ENCODE measurements at places on chromosomes 12 and 14.

DNA sequence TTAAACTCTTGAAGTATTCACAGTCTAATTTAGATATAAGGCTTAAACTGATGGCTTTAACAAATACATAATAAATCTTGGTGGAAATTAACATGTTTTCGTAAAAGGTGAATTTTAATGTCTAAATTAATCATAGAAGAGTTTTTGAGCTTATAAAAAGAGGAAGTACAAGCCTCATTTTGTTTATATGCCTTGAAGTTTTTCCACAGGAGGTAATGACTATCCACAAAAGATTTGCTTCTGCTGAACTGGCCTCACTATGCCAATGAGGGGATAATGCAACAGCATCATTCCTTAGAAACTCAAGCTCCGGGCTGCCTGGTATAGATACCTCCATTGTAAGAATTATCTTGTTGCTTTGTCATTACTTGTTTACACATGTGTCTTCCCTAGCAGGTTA lies 175.6 kb downstream of the DUSP6 start:
- DNase-seq, result no peak

- DNase-seq, result no peak
Measured at GRCh38 chr14:41457393-41457792, 149.3 kb upstream of the LRFN5 start.

GRCh38 chr14:58565832-58566231 lies 71.9 kb upstream of the DACT1 start:
- DNase-seq, result no peak

DNA sequence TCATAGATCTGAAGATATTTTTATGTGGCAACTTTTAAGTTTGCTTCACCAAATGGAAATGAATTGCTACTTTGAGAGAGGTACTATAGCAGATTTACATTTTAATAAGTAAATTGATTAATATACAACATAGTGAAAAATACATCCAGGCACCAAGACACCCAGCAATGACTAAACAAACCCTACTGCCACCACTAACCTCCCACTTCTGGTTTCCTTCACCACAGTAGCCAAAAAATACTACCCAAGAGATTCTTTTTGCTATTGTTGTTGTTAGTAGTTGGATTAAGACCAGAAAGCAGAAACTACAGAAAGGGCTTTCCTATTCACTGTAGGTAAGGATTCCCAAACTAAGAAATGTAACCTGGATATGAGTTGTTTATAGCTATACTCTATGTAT lies 54.1 kb downstream of the COCH start:
- no peak for DNase-seq

GRCh38 chr12:63931703-63932102 lies 87.2 kb downstream of the SRGAP1 start:
- no peak for DNase-seq

DNA sequence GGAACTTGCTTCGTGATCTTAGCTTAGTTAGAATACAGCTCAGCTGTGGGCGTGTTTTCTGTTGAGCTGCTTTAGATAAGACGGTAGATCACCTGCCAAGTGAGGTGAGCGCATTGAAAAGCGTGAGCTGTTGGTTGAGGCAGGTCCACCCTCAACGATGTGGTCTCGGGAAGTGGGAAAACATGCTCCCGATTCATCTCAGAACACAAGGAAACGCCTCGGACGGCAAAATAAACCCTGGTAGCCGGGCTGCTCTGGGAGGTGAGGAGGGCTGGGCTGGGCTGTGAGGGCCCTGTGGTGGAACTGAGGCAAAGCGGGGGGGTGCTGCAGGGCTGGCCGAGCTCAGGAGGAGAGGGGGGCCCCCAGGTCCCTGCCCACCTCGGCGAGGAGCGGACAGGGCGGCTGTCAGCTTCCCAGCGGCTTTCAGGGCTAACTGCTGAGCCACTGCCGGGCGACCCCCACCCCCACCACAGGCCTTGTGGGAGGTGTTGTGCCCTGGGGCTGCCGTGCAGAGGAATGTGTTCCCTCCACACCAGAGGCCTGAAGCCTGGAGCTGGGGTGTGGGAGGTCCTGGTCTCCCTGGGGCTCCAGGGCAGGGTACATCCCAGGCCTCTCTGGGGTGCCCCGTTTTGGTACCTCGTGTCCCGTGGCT lies 30.7 kb downstream of the NOC4L start:
- DNase-seq, result no peak

- no peak for DNase-seq
Measured at GRCh38 chr14:25607192-25607591, 557.2 kb upstream of the STXBP6 start.

- no peak for DNase-seq
Measured at GRCh38 chr12:57753756-57754337, 1.1 kb upstream of the MARCHF9 start.

- no peak for DNase-seq
Measured at GRCh38 chr12:121791671-121792551, 1.6 kb downstream of the RHOF start.

- DNase-seq, result no peak
Measured at GRCh38 chr12:94768398-94769046, 118.2 kb upstream of the TMCC3 start.

GRCh38 chr12:103130564-103130963 lies 173.1 kb downstream of the ASCL1 start:
- no peak for DNase-seq

GRCh38 chr12:98424726-98425401 lies 90.5 kb upstream of the TMPO start:
- no peak for DNase-seq

DNA sequence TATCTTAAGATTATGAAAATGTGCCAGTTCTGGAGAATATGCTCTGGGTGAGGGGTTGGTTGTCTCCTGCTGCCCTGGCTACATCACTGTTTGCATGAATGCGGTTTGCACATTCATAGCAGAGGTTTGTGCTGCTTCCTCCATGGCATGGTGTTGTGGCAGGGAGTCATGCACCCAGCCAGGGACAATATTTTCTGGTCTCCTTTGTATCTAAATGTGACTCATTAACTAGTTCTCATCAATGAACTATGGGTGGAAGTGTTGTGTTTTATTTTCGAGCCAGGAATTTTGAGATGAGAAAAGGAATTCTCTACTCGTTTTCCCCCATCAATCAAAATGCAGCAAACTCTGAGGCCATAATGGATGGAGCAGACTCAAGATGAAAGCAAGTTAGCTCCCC lies 527.3 kb downstream of the SNAPC1 start:
- DNase-seq, result no peak

- DNase-seq, result no peak
Measured at GRCh38 chr12:39780913-39781446, 161.4 kb upstream of the ABCD2 start.

DNA sequence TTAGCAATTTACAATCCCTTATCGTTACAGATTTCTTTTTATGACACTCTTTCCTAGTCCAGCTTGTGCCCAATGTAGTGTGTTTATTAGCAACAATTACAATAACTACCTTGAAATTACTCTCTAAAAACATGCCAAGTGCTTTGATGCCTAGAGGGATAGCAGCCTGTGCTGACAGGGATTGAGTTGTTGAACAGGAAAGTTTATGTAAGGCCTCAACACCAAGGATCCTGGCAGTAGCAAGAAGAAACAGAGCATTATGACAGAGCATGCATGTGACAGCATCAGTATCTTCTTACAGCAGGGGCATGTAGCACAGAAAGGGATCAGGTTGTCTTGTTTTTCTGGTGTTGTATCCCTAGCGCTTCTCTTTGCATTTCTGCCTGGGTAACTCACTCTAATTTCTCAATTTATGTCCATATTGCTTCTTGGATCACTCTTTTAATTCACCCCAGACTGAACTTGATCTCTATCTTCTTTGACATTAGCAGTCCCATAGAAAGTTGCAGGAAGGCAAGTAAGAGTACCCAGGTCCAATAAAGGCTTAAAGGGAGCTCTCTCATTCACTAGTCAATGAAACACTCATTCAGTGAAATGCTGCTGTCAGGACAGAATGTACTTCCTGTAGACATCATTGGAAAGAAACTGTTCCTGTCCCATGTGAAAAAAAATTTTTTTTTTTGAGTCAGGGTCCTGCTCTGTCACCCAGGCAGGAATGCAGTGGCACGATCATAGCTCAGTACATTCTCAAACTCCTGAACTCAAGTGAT lies 220.0 kb upstream of the GRIP1 start:
- DNase-seq, result no peak

GRCh38 chr14:23895480-23895879 lies 58.1 kb upstream of the DHRS4 start:
- no peak for DNase-seq

GRCh38 chr14:39319381-39319780 lies 85.7 kb downstream of the MIA2 start:
- DNase-seq, result no peak

DNA sequence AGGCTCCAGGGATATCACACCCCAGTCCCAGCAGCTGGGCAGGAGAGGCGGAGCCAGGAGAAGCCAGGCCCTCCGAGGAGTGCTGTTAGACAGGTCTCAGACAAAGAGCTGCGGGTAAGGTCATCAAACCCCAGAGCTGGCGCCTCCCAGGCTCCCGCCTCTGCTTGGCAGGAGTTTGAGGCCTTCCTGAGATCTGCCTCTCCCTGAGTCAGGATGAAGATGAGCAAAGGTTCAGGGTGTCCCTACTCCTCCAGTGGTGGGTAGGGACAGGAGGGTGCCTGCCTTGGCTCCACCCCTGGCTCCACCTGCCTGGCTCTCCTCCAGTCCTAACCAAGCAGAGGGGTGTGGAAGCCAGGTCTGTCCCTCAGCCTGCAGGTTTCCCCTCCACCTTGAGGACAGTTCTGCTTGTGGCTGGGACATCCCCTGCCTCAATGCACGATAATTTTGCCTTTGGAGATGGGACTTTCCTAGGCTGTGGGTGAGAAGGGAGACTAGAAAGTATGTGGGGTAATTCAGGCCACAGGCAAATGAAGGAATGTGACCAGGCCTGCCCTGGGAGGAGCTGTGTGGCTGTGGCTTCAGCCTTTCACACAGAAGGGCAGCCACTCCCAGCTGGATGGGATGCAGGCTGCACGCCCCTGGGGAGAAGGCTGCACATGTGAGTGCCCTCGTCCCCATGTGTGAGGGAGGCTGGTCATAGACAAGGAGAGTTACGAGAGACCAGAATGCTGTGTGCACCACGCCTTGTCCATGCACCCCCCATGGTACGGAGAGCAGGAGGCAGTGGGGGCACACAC lies 2.2 kb downstream of the PLEKHG6 start:
- DNase-seq, result no peak

- no peak for DNase-seq
Measured at GRCh38 chr12:75833268-75833667, 198.3 kb downstream of the PHLDA1 start.

GRCh38 chr12:111758120-111758561 lies 8.6 kb upstream of the ALDH2 start:
- DNase-seq, result no peak

- DNase-seq, result no peak
Measured at GRCh38 chr14:45145214-45145613, 9.5 kb downstream of the FANCM start.

DNA sequence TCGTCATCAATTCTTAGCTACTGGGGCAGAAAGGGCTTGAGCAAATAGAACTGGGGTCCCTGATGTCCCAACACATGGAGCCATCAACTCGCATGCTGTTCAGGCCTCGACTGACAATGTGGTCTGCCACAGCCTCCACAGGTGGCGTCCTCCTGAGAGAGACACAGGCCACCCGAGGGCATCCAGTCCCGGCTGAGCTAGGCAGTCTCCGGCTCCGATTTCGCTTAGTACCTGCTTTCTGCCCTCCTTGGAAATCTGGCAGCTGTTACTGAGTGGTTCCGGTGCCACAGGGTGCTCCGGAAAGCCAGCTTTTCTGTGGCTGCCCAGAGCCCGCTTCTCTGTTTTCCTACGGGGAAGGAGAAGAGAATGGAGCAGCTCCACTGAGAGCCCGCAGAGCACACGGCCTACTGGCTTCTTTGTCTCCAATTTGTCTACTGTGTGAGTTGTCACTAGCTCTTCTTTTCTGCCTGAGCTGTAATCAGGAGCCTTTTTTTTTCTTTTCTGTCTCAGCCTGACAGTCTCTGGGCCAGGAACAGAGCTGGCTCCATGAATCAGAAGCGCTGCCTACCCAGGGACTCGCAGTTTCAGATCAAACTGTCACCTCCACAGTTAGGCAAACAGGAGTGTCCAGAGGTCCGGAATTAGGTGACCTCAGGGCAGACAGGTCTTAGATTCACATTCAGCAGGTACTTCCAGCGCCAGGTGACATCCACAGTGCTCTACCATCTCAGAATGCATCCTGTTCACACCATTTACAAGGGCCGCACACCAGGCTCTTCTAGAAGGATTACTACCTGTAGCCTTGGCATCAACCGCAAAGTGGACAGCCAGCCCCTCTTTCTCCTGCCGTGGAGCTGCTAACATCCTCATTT lies 73.3 kb downstream of the MOK start:
- DNase-seq, result no peak

GRCh38 chr12:131385313-131386166 lies 325.4 kb upstream of the SFSWAP start:
- peak; percentile 82 for DNase-seq

DNA sequence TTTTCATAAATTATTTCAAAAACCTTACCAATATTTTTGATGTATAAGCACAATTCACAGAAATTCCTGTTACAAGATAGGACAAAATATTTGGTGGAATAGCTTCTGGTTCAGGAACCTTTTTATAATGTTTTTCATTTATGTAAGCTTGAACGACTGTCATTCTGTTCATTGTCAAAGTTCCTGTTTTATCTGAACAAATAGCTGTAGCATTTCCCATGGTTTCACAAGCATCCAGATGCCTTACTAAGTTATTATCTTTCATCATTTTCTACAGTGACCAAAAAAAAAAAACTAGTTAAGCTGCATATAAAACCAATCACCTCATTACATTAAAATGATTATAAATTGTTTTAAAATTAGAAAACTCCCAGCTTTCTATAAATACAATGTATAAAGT lies 87.1 kb downstream of the ATP2B1 start:
- no peak for DNase-seq

GRCh38 chr12:105228494-105228893 lies 7.5 kb downstream of the APPL2 start:
- no peak for DNase-seq

GRCh38 chr14:105846312-105846711 lies 319.9 kb downstream of the TMEM121 start:
- no peak for DNase-seq

Data from mesenteric fat pad (tissue), 1 donor.